ENCODE measurements at places on chromosomes 11 and 22.

GRCh38 chr22:47386812-47387510, 624.5 kb downstream of the TBC1D22A start:
- DNase-seq = peak; percentile 11

DNA sequence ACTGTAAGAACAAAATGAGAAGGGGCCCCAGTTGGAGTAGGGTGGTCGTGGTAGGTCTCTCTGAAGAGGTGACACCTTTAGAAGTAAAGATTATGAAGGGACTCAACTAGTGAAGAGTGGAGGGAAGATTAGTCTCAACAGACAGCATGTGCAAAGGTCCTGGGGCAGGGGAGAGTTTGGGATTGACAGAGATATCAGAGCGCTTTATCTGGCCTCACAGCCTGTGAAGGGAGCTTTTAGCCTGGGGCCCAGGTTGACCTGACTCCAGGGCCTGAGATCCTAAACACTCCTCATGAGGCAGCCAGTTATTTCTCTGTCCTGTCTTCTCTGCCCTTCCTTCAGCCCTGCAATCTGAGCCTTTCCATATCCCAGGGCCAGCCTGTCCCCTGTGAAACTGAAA, 16.2 kb downstream of the FGF3 start:
- no peak for DNase-seq

DNA sequence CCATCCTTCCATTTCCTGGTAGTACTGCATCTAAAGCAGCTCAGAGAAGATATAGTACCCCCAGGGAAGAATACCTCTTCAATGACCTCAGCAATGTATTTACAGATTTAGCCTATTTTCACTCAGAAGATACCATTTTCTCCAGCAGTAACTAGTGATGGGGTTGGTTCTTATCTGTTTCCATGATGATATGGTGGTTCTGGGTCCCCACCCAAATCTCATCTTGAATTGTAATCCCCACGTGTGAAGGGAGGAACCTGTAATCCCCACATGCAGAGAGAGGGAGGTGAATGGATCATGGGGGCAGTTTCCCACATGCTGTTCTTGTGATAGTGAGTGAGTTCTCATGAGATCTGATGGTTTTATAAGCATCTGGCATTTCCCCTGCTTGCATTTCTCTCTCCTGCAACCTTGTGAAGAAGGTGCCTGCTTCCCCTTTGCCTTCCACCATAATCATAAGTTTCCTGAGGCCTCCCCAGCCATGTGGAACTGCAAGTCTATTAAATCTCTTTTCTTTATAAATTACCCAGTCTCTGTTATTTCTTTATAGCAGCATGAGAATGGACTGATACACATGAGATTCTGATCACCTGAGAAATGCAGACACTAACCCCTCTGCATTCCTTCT, 139.2 kb downstream of the CCDC81 start:
- no peak for DNase-seq

- DNase-seq = no peak
Observed at GRCh38 chr11:5809122-5809519, 397 bp downstream of the OR52N2 start.

GRCh38 chr11:18408558-18409291, 3.4 kb upstream of the LDHC start:
- peak; percentile 38 for DNase-seq

DNA sequence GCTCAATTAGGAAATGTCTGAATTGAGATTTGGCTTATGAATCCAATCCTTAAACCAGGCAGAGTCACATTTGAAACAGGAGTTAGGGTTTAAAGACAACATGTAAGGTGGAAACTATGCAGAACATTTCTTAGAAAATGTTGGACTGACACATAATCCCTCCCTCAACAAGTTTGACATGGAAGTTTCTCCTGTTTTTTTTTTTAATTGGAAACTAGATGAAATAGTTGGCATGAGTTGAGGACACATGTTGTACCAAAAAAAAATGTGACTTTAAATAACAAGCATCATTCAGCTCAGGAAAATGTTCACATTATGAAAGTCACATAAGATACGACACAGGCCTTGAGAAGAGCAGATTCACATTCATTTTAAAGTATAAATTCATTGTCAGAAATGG, 154.9 kb upstream of the DDI1 start:
- DNase-seq = peak; percentile 28

- no peak for DNase-seq
Observed at GRCh38 chr11:117641008-117641915, 155.8 kb downstream of the DSCAML1 start.

DNA sequence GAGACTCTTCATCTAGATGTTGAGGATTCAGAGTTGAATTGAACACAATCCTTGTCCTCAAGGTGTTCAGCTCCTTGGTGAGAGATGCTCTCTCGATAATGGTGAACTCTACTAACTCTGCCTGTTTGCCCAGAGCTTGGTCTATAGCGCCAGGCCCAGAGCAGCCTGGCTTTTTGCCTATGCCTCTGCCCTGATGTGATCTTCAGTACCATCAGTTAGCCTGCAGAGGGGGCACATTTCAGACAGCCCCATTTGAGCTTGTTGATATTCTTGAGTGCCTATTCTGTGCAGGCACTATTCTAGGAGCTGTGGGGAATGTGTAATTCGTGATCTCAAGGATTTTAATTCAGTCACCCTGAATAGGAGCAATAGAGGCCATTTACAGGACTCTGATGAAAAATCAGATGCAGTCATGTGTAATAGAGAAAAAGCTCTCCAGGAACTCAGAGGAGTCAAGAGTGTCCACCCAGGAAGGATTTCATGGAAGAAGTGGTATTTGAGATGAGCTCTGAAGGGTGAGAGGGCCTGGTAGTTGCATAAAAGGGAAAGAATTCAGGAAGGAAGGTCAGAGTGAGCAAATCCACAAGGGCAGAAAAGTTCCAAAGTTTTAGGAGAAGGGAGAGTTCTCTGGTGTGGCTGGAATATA, 19.3 kb downstream of the GTPBP1 start:
- peak; percentile 49 for DNase-seq

- no peak for DNase-seq
Observed at GRCh38 chr22:49937758-49938564, 19.5 kb downstream of the CRELD2 start.

DNA sequence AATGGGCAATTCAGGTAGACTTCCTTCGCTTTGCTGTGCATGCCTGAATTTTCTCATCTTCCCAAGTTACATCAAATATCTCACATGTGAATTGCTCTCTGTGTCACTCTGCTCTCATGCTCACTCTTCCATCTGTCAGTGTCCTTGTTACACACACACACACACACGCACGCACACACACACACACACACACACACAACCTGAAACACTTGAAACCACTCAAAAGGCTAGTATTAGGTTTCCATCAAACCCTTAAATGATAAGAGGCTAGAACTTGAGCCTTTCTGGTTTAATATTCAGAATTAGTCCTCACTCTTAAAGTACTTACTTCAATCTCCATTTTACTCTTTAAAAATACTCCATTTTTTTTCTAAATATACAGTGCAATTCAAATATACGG, 282.4 kb downstream of the C11orf87 start:
- no peak for DNase-seq

DNA sequence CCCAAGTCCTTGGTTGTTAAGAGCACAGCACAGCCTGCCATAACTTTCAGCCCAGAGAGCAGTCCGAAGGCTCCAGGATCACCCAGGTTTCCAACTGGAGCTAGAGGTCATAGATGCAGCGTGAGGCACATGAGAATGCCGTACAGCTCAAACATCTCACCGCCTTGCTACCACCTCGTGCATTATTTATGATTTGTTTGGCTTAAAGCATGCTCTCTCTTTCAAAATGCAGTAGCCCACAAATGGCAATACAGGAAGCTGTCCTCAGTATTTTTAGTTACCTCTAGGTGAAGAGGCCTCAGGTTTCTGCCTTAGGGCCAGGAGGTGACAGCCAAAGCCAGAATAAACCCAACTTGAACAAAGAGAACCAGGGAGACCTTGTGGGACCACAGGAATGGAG, 14.4 kb downstream of the SCN3B start:
- no peak for DNase-seq

DNA sequence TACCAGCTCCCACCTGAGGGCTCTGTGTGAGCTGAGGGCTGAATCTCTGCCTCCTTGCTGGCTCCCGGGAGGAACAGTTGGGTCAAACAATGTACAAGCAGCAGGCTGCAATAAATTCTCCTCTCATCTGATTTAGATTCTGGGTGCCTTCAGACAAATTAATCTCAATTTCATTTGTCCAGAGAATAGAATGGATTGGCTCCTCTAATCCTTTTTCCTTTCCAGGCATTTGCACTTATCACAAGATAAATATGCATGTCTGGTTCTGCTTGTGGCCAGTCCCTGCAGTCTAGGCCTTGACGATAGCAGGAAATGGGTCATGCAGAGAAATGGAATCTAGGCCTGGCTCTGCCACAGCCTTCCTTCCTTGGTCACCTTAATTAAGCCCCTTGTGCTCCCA, 28.7 kb downstream of the UPB1 start:
- peak; percentile 75 for DNase-seq

GRCh38 chr11:87323899-87324298, 286.2 kb downstream of the TMEM135 start:
- no peak for DNase-seq

GRCh38 chr11:129249351-129249750, 57.2 kb upstream of the ARHGAP32 start:
- DNase-seq = peak; percentile 59

- DNase-seq = peak; percentile 55
Observed at GRCh38 chr11:97743205-97743742, 1277.5 kb upstream of the CNTN5 start.

Data from fibroblast of skin of back (primary cell).